Stimulated activated CD4-positive, alpha-beta T cell treated with anti-CD3 and anti-CD28 coated beads, TNF-alpha, amount 100 ng/mL, for 48 hours (primary cell): ENCODE measurements at places on chromosomes 16 and 17.

DNA sequence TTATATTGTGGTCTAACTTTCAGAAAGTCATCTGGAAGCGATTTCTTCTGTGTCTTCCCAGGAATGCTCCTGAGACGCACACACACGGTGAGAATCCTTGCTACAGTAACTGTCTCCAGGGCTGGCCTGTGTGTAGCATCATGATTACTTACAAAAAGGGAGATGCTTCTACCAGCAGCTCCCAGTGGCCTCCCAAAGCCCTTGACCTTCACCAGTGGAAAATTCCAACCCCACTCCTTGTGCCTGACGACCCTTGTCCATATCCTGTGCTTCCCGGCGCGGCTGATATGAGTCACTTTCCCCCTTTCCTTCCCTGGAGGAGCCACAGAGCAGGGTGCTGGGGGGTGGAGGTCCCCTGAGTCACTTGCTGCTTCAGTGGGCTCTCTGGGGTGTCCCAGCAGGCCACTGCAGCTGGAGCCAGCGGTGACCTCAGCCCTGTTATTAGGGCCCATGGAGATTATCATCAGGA, 22.1 kb upstream of the NAT9 start:
- DNase-seq = no peak

- DNase-seq = no peak
Observed at GRCh38 chr16:72471317-72471924, 299.5 kb upstream of the PMFBP1 start.

DNA sequence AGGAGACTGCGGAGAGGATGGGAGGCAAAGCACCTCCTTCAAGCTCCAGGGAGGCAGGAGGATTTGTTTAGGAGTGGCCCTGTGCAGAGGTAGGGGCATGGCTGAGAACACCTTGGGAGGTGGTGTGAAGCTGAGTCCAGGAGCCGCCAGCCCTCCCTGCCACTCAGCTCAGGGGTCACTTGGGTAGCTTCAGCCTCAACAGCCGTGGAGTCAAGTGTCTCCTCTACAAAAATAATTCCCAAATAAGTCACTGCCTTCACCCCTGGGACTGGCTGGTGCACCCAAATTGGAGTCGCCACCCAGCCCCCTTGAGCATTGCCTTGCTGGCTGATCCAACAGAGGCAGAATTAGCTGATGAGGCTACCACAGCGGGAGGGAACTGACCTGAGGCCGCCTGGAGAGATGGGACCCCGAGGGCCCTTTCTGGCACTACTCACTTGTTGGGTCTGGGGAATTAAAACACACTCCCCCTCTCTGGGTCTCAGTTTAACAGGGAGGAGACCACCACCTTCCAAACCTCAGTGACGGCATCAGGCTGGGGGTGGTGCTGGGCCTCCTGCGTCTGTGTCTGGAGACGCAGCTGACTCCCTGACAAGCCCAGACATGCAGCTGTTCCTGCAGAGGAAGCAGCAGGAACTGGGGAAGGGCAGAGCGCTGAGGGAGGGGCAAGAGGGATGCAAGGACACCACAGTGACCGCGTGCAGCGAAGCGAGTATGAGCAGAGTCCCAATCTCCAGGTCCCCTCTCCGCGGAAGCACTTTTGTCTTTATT, 87.9 kb upstream of the TOB1 start:
- no peak for DNase-seq

DNA sequence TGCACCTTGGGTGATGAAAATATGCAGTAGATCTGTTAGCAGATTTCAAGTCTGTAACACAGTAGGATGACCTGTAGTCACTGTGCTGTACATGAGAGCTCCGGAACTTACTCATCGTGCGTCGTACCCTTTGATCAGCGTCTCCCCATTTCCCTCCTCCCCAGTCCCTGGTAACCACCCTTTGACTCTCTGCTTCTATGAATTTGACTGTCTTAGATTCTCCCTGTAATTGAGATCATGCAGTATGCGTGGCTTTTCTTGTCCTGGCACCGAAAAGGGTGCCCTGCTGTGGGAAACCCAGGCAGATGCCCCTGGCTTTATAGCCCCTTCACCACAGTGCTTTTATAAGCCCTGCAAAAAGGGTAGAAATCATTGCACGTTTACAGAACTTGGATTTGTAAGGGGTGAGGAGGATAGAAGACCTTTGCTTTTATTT, 20.5 kb downstream of the CLEC16A start:
- peak; percentile 47 for DNase-seq

DNA sequence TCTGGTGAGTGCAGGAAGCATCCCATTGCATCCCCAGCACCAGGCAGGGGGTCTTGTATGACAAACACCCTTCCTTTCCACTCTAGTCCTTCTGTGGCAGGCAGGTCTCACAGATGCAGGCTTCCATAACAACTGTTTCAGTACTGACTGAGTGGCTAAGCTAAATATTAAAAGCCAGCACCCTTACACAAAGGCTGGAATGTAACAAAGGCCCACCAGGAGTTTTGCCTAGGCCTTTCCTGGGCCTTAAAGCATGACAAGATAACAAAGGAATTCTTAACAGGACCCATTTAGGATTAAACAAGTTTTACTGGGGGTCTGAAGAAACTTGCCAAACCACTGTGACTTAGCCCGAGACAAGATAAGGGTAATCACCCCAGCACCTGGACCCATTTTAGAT, 228.9 kb upstream of the RPL38 start:
- DNase-seq = no peak

DNA sequence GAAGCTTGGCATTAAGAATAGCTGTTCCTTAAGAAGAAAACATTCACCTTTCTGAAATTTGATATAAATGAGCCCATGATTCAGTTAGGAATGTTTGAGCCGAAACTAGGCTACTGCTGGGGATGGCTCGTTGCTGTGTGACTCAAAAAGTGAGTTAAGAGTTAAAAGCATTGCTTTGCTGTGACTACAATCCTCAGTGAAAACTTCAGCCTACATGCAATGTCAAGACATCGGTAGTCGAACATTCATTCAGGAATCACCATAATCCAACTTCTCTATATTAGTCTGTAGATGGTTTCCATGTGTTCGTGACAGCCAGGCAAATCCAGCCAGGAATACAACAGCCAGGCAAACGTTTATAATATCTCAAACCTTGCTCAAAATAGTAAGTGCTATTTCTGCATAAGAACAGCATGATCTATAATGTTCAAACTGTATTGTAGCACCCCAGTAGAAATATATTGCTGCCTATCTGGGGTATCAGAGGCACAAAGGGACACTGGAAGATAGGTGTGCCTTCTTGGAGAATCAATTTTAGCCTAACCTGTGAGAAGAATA, 1225.1 kb downstream of the CDH8 start:
- DNase-seq = no peak

GRCh38 chr17:37081287-37081686, 132.5 kb downstream of the AATF start:
- no peak for DNase-seq

GRCh38 chr17:57987581-57988300, at the start of gene VEZF1:
Gene VEZF1 (minus strand): TSS chr17:57988254. CDS start chr17:57988111, 143 bp downstream.
- DNase-seq = peak; percentile 61
